MM.1S (cell line): ENCODE measurements at places on chromosomes 3 and 15.

DNA sequence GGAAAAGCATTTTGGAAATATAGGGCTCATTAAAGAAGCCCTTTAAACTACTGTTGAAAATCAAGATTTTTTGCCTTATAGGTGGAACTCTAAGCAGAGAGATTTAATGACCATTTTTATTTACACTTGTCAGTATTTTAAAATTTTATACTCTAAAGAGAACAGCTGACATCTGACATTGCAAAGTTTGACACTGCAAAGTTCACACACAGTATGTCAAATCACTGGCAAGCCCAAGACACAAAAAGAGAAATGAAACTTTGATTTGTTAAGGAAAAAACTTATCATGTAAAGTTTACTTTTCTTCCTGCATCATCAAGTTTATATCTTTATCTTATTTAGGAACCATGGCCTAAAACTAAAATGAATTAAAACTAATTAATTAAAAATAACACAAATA, 40.2 kb downstream of the DPH6 start:
- no peak for DNase-seq

DNA sequence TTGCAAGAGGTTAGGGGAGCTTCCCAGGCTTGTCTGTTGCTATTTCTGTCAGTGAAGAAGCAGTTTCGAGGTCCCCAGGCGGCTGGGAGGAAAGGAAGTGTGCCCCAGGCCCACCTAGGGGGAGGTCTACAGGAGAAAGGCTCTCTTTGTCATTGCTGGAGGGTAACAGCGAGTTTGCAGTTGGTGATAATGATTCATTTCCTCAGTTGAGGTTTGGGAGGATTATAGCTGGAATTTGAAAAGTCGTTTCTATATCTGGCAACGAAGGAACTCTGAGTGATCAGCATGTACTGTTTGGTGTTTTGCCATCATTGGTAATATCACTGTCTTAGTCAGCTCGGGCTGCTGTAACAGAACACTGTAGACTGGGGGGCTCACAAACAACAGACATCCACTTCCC, 65.5 kb upstream of the UBE3A start:
- no peak for DNase-seq

DNA sequence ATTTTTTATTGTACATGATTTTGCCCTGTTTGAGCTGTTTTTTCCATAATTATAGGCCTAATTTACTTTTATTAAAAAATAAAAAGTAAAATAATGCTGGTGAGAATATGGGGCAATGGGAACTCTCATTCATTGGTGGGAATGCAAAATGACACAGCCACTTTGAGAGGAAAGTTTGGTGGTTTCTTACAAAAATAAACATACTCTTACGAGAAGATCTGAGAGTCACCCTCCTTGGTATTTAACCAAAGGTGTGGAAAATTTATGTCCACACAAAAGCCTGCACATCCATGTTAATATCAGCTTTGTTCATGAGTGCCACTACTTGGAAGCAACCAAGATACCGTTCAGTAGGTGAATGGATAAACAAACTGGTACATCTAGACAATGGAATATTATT, 9.8 kb downstream of the MUC13 start:
- no peak for DNase-seq

DNA sequence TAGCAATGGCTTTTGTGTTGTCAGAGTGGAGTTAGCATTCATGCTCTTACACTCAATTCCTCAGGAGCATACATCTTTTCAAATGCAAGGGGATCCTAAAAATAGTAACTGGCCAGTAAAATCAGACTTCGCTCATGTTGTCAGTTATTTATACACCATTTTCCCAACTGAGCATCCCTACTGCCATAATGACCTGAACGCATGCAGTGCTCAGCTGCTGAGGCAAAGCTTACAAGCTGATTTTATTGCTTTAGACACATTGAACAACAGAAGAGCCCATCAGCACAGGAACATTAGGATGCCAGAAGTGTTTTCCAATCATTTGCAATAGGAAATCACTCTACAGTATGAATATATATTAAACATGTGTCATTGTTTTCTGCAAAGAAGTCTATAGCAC, 689.7 kb upstream of the BCHE start:
- DNase-seq, result no peak

DNA sequence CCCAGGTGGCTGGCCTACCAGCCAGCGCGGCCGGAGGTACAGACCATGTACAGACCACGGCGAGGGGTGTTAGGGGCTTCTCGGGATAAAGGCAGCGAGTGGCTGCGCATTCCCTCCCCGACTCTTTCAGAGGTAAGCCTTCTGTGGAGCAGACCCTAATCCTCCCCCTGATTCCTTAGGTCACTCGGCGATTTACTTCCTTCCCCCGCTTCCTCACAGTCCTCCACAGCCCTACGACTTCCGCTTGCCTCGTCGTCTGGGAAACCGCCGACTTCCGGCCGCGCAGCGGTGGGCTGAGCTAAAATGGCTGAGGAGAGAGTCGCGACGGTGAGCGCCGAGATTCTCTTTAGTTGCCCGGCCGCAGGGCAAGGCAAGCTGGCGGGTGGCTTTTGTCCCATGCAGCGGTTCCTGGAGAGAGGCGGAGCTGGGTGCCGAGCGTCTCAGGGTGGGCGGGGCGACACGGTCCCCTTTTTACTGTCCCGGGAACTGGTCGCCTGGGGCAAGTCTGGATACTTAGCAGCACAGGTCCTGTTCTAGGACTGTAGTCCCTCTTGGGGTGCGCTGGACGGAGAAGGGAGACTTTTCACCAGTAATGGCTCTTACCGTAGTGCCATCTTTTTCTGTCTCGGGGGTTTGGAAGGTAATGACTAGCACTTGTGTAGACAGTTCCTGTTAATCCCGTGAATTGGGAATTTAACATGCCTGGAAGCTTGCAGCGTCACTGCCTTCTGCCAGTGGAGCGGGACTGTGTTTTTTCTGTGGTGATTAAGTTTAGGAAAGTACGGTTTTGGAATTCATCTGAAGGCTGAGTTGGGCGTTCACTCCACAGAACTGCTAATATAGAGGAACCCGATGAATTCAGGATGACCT, at the start of the genes BBS4 and HIGD2B:
Gene BBS4 (plus strand): TSS at position 283 of the 870 bp plus-strand sequence. CDS start 21 bp downstream, at position 304.
Gene HIGD2B (minus strand): TSS at position 258 of the 870 bp plus-strand sequence. CDS start 9,808 bp downstream, outside the sequence.
- DNase-seq, result peak; percentile 92
